ENCODE measurements at places on chromosomes 2 and 18.

- no peak for DNase-seq
These were observed 9.4 kb upstream of the SLC38A11 start for GRCh38 chr2:164964700-164965099.

- no peak for DNase-seq
These were observed 239.7 kb upstream of the TNP1 start for GRCh38 chr2:217099561-217099960.

DNA sequence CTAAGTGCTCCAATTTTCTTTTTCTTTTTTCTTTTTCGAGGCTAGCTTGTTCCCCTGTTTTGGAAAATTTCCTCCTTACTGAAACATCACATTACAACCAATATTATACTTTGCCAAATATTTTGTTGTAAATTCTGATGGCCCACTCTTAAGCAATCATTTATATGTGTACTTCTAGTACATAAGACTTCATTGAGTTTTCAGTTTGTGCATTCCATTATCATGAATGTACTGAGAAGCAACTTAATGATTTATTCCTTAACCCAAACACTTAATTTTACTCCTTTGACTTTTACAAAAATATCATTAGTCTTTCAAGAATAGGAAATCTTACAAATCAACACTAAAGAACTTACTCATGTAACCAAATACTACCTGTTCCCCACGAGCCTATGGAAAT, 242.4 kb downstream of the ARHGAP15 start:
- DNase-seq = no peak

DNA sequence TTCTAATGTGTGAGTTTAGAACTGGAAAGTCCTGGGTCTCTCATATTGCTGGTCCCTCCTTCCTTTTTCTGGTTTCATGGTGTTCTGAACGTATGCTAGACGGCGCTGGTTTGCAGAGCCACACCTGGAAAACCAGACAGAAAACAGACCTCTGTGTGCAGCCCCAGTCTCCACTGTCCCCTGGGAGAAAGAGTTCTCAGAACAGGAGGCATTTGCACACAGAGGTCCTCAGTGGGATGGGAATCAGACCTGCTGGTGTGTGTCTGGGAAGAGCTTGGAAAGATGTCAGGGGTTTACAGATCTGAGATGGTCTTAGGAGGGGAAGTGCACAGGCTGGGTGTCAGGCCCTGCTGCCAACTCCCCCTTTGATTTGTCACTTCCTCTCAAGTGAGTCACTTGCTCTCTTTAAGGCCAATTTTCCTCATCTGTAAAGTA, 14.9 kb upstream of the MBP start:
- no peak for DNase-seq

GRCh38 chr18:52190631-52191030, 149.4 kb upstream of the DCC start:
- no peak for DNase-seq

DNA sequence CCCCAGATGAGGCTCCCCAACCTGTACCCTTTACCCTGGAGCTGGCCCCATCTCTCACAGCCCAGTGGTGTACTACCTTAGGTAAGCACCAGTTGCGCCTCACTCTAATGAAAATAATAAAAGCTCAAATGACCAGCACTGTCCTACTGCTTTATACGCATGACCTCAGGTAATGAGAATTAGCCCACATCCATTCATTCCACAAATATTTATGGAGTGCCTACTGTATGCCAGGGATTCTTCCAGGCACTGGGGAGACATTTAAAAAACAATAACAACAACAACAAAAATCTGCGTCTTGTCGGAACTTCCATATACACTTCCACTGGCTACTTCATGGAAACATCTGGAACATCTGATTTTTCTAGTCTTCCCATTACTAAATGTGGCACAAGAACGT, 20.8 kb downstream of the HPCAL1 start:
- DNase-seq = no peak

DNA sequence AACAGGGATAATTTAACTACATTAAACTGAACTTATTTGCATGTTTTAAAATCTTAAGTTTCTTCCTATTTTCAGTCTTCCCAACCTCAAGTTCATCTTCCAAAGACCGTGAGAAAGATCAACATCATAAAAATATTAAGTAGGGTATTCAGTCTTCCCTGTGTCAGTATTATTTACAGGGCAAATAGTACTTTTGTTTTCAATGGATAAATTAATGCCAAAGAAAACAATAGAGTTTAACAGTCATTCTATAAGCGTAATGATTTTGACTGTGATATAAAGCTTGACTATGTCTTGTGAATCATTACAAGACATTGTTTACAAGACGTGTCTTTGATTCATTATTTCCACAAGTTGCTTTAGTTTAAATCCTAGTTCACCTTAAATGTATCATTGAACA, 48.0 kb upstream of the NRXN1 start:
- no peak for DNase-seq

DNA sequence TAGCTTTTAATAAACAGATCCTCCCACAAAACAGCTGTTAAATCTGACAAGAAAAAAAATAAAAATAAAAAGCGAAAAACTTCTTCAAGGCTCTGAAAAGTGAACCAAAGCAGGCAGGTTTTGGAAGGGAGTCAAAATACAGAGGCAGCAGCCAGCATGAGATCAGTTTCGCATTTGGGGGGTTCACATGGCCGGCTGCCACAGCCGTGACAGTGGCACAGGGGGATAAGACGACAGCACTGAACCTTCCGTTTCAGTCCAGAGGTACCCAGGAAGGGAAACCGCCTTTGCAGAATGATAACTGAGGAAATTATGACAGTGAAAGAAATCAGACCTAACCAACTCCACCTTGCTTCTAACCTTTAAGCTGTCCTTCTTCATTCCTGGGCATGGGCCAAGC, 196.7 kb upstream of the PID1 start:
- DNase-seq = no peak

- DNase-seq = no peak
These were observed 2031.3 kb upstream of the CELF4 start for GRCh38 chr18:39596891-39597290.

DNA sequence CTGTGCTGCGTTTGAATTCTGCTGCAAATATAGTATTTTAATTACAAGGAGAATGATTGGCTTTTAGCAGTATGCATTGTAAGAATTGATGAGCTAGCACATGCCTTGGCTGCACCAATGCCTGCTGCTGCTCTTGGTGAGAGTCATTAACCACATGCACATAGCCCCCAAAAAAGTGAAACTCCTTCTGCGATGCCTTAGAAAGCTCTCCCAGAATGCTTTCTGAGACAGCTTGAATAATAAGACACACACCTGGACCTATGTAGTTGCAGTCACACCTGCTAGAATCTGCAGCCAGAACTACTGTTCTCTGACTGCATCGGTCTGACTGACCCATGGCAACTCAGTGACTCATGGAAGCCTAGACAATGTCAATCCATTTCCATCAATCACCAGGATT, 170.1 kb upstream of the DDX18 start:
- DNase-seq = no peak

- DNase-seq = no peak
These were observed 7.3 kb upstream of the ARHGAP15 start for GRCh38 chr2:143121957-143122356.

DNA sequence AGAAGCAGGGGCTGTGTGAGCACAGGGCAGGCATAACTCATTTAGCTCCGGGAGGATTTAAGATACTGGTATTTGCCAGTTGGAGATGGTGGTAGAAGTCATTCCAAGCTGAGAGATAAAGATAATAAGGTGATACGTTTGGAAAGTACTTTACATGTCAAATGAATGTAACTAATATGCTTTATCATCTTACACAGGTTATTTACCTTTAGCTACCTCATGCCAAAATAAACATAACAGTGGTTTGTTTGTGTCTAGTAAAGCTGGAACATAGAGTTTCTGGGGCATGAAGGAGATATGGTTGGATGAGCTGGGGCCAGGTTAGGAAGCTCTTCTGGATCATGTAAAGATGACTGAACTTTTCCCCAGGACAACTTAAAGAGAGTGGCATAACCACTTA, 126.9 kb upstream of the PIK3C3 start:
- no peak for DNase-seq

DNA sequence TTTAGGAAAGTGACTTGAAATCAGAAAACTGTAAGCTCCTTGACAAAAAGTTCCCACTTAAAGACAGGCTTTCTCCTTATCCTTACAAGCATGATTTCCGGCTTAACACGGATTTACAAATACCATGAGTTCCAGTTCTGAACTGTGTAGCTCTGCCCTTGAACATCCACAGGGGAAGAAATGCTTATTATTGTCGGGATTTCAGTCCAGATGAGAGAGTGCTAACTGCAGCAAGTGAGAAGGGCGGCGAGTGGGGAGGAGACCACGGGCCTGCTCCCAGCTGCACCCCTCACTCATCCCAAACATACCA, 73.1 kb downstream of the LRRC30 start:
- DNase-seq = no peak

DNA sequence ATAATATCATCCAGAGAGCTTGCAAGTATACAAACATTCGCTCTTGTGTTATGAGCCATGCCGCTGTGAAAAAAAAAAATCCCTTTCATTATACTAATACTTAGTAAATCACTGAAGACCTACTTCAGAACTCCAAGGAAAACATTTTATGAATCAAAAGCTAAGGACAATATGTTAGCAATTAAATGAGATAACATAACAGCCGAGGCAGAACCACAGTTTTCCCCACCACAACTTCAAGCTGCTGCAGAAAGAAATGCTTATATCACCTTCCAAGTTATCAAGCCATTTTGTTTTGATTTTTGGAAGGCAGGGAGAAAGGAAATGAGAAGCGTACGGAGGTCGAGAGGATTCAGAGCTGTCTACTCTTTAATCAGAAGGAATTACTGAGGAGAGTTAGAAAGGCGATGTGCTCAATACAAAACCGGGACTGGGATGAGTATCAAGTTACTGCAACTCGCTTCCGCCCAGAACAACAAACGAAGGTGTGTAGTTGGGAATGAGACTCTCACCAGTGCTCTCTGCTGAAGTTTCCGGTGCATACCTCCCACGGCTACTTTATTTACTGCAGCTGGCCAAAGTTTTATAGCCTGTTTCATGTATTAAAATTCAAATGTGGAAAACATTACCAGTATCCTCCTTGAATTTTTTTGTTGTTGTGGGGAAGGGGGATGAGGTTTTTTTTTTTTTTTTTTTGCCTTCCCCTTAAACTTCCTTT, 292.2 kb upstream of the CCDC68 start:
- DNase-seq = no peak

GRCh38 chr2:100990650-100991403, 11.3 kb upstream of the RPL31 start:
- no peak for DNase-seq

DNA sequence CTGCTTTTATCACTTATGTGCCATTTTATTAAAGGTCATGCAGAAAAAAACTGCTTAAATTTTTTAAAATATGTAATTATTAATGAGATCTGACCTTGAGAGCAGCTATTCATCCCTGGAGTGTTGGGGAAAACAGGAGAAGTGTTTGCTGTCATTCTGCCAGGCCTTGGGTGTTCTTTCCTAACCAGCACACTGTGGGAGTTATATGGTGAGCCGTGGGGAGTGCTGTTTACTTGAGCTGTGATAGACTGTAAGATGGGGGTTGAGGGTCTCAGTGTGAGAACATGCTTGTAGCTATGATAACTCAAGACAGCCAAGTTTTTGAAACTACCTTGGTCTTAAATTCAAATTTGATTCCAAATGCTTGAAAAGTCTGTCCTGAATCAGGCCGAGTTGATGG, 101.3 kb upstream of the ARHGAP28 start:
- no peak for DNase-seq

DNA sequence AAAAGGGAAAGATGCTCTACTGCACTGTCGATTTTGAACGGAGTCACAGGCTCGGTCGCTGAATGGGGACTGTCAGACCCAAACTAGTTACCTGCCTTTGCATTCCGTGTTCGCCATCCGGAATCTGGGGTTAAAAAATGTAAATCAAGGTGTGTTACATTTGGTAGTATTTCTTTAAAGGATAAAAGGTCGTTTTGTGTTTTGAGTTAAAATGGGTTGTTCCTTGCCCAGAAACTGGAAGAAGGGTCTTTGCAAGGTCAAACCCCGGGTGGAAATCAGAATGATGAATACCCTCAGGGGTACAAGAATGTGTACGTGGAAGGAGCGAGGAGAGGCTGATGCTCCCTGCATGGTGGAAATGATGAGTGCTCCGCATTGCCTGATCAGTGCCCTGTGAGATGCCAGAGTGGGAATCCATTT, 1.0 kb downstream of the VSNL1 start:
- no peak for DNase-seq

DNA sequence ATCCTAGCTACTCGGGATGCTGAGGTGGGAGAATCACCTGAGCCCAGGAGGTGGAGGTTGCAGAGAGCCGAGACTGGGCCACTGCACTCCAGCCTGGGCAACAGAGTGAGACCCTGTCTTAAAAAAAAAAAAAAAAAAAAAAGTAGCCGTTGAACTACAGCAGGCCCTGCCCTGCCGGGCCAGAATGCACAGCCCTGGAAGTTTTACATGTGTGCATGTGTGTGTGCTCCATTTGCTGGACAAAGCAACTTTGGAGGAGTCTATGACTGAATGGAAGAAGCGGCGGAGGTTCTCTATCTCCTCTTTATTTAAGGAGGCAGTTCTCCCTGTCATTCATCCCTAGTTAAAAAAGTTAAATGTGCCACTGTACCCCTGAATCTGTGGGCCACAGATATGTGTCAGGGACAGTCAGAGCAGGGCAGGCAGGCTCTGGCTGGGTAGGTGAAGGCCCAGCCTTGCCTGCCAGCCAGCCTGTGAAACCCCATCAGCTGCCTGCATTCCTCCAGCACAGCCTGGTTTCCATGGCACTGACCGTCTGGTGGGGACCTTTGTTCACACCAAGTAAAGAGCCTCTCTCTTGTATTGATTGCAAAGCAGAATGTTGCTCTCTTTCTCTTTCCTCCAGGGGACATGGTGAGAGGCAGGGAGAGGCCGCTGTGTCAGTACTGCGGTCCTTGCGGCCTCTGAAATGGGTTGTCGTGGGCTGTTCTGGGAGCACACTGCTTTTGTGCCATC, 10.9 kb downstream of the LIPG start:
- no peak for DNase-seq

- DNase-seq = no peak
These were observed 256.0 kb downstream of the TNS1 start for GRCh38 chr2:217746808-217747207.

DNA sequence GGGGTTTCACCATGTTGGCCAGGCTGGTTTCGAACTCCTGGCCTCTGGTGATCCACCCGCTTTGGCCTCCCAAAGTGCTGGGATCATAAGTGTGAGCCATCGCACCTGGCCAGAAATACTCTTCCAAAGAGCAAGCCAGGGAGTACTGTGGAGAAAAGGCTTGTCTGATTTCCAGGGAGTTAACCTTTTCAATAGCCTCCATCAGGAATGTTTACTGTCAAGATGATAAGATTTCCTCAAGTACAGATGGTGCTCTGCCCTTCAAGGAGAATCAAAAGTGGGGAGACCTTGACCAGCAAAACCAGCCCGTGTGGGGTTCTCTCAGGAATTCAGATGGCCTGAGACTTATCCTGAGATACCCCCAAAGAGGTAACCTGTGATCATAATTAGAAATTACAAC, 237.2 kb downstream of the PRKCE start:
- DNase-seq = no peak

GRCh38 chr18:11419338-11419737, 190.1 kb upstream of the SLC35G4 start:
- DNase-seq = no peak
